ENCODE measurements at places on chromosomes 13 and 19.

DNA sequence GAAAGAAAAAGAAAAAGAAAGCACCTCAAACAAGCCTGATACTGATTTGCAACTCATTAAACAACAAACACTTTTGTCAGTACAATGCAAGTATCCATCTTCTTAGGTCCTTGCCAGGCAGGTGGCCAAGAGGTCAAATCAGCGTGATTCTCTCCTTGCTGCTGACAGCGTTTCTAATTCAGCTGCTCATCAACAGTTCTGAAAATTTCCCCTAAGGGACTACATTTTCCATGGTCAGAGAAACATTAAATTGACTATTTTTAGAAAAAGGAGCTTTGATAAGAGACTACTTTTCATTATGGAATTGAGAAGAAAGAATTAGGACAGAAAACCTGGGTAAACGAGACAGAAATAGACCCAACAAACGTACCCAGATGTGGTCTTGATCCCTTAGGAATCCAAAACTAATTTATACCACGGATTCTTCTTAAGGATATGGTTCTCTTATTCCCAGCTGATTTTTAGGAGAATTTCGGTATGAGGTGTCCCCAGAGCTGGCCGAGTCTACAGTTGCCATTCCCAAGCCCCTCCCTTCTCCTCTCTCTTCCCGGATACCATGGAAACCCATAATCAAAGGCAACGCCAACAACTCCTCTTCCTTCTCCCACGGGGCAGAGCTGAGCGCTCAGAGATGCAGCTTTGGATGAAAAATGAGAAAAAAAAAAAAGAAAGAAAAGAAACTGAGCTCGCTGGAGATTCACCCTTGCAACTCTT, 29.5 kb upstream of the CEBPG start:
- DNase-seq: no peak

- no peak for DNase-seq
Measured at GRCh38 chr19:17790059-17790780, 4.7 kb upstream of the B3GNT3 start.

- peak; percentile 89 for DNase-seq
Measured at GRCh38 chr19:9791552-9792205, 23.1 kb upstream of the ZNF846 start.

GRCh38 chr19:11699931-11700794, 38.6 kb downstream of the ZNF823 start:
- no peak for DNase-seq

GRCh38 chr19:3499738-3500428, 591 bp downstream of the DOHH start:
- DNase-seq: no peak

GRCh38 chr19:41194157-41194552, 1.1 kb downstream of the CYP2S1 start:
- no peak for DNase-seq

GRCh38 chr19:57759096-57759495, 10.4 kb upstream of the ZNF586 start:
- DNase-seq: no peak

DNA sequence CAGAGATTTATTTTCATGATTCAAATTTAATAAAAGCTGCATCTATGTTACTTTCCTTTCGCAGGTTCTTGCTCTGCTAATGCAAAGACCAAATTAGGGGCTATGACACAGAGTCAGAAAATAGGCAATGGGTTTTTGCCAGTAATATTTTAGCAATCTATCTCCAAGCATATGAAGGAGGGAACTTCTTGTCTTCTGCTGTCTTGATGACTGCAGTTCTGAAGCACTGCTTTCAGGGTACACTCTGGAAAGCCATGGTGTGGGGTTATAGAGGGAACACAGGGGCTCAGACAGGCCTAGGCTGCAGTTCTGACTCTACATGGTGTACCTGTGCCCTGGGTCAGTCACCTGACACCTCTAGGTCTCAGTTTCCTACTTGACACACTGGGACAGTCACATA, 263.4 kb downstream of the DNAJC15 start:
- DNase-seq: no peak

Data from stimulated activated CD8-positive, alpha-beta memory T cell treated with anti-CD3 and anti-CD28 coated beads, Interleukin-4, amount 100 ng/mL, for 1 hour (primary cell).